CD4-positive, alpha-beta T cell treated with Interleukin-4 for 4 hours (primary cell): ENCODE measurements at places on chromosomes 11 and 22.
A peak's percentile ranks its signal among the peaks of the same experiment; 100 is the strongest.

DNA sequence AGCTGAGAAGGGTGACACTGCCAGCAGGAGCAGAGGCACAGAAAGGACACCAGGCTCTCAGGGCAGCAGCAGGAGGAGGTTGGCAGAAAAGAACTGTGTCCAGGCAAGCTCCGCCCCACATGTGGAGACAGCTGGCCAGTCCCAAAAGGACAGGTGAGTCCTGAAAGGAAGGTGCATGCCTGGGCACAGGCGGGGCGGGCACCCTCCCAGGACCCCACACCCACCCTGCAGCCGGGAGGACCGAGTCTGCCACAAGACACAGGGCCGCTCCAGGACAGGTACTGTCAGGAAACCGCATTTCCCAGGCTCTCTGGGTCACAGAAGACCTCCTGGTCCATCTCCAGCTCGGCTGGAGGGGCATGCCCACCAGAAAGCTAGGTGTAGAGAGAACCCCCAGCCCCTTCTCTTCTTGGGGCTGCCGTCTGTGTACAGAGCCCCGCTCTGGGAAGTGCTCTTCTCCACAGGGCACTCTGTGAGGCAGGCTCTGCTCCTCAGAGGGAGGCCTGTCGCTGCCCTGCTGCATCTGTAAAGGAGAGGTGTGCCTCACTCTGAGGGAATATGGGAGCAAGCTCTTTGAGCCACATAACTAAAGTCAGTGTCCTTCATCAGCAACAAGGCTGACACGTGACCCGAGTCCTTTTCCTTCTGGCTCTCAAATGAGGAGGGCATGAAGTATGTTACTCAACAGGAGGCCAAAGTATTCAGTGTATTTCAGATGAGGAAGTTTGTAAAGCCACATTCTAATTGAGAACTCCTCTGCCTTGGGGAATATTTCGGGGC, 50.5 kb downstream of the CLTCL1 start:
- DNase-seq, result no peak

- no peak for DNase-seq
Observed at GRCh38 chr11:68756171-68756766, 4.9 kb upstream of the TESMIN start.

- no peak for DNase-seq
Observed at GRCh38 chr22:42958937-42959336, 56.0 kb downstream of the PACSIN2 start.

DNA sequence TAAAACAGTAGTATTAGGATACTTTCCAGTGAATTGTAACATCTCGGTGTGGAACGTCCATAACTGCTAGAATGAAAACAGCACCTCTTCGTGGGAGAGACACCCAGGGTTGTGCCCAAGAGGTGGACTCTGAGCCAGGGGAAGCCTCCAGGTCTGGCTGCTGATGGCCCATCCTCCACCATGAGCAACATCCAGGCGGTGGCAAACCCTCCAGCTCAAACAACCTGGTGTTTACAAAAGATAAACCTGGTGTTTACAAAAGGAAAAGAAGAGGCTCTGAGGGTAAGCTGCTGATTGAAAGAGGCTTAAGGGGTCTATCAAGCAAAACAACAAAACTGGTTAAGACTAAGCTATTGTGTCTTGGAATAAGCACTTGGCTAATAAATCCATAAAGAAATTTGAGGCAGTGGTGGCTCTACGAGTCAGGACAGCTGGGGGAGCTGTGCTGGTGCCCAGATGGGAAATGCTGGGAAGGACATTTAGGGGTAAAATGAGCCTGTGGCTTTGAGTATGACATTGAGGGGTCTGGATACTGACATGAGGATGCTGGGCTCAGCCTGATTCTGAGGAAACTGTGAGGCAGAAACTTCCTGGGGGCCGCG, 909.0 kb downstream of the BRD1 start:
- no peak for DNase-seq

- DNase-seq, result no peak
Observed at GRCh38 chr11:71097506-71098240, 154.7 kb downstream of the SHANK2 start.

- DNase-seq, result no peak
Observed at GRCh38 chr11:8219257-8220021, 44.2 kb downstream of the LMO1 start.

- DNase-seq, result no peak
Observed at GRCh38 chr22:49726701-49727101, 101.0 kb downstream of the BRD1 start.

DNA sequence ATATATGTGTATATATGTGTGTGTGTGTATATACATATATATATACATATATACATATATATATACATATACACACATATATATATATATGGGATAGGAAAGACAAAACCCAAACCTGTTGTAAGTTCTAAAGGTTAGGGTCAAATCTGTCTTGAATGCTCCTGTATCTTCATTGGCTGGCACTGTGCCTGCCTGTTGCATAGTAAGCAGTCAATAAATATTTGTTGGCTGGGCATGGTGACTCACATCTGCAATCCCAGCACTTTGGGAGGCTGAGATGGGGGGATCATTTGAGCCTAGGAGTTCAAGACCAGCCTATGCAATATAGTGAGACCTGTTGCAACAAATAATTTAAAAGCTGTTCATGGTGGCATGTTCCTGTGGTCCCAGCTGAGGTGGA, 205.4 kb downstream of the DBX1 start:
- DNase-seq, result no peak

DNA sequence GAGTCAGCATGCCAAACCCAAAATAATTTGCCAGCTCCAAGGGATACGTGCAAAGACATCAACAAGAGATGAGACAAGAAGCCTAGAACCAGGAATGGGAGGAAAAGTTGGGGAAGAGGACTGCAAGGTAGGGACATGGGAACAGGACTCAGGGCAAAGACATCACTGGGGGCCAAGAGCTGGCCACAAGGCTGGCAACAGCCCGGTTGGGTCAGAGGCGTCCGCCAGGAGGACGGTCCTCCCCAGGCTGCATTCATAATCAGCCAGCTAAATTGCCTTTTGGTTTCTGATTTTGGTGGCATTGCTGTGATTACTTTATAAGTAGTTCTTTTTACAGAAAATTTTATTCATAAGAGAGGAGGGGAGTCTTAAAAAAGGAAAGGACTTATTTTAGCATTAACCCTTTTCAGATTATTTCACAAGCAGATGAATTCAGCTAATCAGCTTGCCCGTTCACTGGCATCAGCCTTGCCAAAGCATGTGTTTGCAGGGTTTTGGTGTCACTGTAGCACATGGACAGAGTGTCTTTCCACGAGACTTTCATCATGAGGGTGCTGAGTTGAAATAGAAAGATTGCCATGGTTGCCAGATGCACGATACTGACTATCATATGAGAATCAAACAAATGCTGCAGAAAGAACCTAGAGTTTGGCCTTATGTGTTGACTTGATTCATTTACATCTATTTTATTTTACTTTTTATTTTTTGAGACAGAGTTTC, 23.2 kb upstream of the NAV2 start:
- no peak for DNase-seq

DNA sequence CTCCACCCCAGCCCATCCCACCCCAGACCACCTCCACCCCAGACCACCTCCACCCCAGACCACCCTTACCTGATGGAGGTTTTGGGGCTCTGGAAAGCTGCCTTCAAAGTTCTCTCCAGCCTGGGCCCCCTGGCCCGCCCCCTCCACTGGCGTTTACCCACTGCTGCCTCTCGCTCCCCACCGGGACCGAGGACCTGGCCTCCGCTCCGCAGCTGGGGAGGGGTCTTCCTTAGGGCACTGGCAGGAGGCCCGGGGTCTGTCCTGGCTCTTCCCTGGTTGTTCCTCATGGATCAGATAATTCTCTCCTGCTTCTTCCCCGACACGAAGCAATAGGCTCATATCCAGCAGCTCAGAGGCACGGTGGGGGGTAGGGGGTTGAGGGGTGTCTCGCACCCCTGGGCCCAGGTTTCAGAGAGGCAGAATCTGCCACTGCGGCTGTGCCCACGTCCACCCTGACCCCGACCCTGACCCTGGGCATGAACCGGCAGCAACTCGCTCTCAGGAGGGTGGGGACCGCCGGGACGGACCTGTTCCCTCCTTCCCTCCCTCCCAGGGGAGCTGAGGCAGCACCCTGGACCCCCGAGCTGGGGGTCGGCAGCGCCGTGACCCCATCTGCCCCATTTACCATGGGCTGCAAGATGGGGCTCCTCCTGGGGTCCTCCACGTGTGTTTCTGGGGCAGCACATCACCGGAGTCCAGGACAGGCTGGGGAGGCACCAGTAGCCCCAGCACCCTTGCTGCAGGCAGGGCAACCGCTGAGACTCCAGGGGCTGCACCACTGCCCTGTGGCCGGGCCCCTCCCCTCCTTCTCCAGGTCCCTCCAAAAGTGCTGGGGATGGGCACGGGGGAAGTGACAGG, 12.9 kb downstream of the KRTAP5-5 start:
- DNase-seq, result no peak

DNA sequence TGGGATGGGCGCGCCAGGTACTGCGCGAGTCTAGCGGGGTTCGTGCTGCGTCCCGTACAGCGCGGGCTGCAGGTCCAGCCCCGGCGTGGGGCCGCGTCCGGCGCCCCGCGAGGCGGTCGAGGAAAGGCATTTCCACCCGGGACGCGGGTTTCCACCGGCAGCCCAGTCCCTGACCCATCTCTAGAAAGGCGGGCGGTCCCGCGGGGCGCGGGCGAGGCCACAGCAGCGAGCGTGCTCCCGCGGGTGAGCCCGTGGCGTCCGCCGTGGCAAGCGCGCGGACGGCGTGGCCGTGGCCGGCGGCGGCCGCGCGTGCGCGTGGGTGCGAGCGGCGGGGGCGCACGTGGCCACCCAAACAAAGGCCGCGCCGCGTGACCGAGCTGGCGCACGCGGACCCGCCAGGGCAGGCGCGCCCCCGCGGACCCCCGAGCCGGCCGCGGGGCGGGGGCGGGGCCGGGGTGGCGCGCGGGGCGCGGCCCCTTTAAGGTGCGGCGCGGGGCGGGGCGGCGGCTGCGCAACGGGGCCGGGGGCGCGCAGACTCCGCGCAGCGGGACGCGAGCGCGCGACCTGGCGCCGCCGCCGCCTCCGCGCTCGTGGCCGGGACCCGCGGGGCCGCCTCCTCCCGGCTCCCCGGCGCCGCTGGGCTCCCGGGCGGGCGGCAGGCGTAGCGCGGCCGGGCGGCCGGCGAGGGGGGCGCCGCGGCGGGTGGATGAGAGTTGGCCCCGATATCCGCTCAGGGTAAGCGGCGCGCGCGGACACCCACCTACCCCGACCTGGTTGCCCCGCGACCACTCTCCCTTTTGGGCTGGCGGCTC, 39.3 kb upstream of the CELSR1 start:
- DNase-seq, result peak; percentile 47

GRCh38 chr11:44506375-44507016, 59.0 kb upstream of the CD82 start:
- DNase-seq, result no peak

- DNase-seq, result no peak
Observed at GRCh38 chr11:117484156-117484555, 156.5 kb downstream of the CEP164 start.

DNA sequence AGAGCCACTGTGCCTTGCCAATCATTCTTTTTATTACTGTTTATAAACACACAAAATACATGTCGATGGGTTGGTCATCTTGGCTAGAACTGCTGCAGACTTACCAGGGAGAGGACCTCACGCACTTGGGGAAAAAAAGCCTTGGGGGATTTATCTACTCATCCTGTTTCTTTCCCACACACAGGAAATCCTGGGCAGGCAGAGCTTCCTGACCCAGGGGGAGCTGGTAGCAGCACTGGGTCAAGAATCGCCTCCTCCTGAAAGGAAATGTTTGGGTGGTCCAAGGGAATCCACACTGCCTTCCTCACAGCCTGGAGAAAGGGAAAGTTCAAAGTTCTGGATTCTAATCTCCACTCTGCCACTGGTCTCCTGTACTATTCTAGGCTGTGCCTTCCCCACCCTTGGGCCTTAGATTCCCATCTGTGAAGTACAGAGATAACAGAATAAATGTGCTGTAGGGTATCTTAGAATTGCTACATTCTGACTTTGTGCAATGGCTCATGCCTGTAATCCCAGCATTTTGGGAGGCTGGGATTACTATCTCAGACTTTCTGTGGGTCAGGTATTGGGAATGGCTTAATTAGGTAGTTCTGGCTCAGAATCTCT, 31.2 kb upstream of the SMTN start:
- no peak for DNase-seq

- no peak for DNase-seq
Observed at GRCh38 chr11:92907671-92908070, 61.8 kb upstream of the MTNR1B start.

- peak; percentile 8 for DNase-seq
Observed at GRCh38 chr11:93196816-93197379, 893 bp downstream of the SLC36A4 start.

DNA sequence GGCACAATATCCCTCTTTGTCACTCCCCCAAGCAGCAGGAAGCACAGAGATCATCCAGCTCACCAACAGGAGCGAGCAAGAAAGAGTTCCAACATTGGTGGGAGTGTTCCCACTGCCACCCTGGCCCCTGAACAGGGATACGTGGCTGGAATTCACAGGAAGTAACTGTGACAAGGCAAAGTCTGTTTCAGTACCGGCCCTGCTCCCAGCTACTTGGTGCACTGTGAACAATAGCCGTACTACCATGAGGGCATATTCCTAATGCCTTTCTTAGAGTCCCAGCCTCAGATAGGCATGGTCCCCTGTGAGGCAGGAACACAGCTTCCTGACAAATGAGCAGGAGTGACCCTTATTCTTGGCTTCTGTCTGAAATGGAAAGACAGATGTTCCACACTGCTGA, 1.8 kb upstream of the SLC37A2 start:
- DNase-seq, result no peak

DNA sequence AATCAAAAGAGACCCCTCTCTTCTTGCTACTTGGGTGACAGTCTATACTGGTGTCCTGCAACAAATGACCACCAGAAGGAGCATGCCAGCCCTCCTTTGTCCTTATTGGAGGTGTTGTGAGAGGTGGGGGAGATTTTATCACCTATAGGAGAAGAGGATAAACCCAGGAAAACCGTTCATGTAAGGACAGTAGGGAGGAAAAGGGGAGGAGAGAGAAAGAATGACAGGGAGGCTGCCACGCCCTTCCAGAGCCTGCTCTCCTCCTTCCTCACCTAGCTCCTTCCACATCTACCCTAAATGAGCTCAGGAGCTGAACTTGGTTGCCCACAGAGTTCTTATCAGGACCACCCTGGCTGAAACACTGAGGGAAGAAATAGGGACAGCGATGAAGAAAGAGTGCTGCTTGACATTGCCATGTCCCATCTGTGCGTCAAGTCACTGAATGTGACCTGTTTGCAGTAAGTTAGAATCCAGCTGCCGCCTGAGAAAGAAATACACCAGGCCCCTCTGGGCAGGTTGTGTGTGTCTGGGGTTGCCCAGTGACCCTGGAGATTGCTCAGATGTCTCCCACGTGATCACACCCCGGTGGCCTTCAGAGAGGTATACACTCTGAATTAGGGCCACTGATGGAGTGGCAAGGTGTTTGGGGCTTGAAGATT, 40.4 kb upstream of the ETS1 start:
- peak; percentile 75 for DNase-seq

DNA sequence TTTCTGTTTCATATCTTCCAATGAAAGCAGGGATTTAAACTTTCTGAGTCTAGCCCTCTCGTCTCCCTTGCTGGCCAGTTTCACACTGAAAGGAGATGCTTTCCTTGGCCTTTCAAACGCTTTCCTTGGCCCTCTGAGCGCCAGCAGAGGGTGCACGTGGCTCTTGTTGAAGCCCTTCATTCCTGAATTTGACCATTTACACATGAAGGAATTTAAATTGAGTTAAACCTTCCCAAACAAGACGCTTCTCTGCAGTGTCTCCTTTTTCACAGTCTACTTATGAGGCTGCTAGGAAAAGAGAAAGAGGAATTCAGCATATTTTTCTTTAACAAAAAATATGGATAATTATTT, 21.6 kb downstream of the NNMT start:
- DNase-seq, result no peak
